Ascending aorta (tissue), 2 donors: ENCODE measurements at places on chromosomes 12 and 14.

- H3K4me1 ChIP-seq, result no peaks in the 10 kb centered on the region
- no peak overlapping the region for H3K4me3 ChIP-seq
- no peak overlapping the region for H3K27ac ChIP-seq
- H3K36me3 ChIP-seq, result no peaks in the 10 kb centered on the region
- H3K27me3 ChIP-seq, result no peaks in the 10 kb centered on the region
- DNase-seq, result no peak
Measured at GRCh38 chr12:58169826-58170225, 228.5 kb downstream of the ATP23 start.

DNA sequence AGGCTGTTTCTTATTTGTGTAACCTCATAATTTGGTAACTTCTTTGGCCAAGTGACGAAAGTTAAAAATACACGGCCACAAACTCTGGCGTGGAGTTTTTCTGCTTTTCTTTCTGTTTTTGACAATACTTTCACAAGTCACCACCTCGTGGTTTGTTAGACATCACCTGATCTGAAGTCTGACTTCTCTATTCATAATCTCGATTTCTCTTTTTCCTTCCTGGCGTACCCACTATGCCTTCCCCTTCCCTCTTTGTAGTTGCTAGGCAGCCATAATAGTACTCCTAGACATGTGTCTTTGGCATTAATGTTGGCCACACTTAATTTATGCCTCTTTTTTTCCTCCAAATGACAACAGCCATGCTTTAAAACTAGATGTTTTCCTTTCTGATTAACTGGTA is 97.6 kb downstream of the POLR3B start:
- no peaks in the 10 kb centered on the region for H3K4me1 ChIP-seq
- no peak for DNase-seq
- no peak overlapping the region for H3K27ac ChIP-seq
- no peaks in the 10 kb centered on the region for H3K36me3 ChIP-seq
- H3K4me3 ChIP-seq, result no peak overlapping the region

DNA sequence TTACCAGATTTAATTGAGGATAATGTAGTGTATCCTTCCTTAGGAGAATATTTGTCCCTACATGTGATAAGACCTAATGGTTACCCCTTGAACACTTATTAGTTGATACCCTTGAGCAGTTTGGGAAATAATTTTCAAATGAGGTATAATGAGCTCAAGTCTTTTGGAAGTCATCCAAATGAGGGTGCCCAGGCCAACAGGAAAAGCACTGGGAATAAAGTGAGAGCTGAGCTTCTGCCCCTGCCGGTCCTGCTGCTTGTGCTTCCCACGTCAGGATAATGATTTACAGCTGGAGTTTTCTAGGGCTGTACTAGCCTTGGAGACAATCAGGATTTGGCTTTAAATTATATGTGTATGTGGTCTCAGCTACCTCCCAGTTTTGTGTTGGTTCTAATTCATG is 178.8 kb upstream of the FRMD6 start:
- no peaks in the 10 kb centered on the region for H3K36me3 ChIP-seq
- no peak overlapping the region for H3K4me3 ChIP-seq
- no peak overlapping the region for H3K27ac ChIP-seq
- no peaks in the 10 kb centered on the region for H3K4me1 ChIP-seq
- DNase-seq, result no peak

DNA sequence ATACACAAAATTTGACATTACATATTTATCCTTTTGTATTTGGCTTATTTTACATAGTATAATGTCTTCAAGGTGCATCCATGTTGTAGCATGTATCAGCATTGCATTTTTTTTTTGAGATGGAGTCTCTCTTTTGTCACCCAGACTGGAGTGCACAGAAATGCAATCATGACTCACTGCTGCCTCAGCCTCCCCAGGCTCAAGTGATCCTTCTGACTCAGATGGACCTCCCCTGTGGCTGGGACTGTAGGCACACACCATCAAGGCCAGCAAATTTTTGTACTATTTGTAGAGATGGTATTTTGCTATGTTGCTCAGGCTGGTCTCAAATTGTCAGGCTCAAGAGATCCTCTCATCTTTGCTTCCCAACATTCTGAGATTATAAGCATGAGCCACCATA is 214.4 kb upstream of the ALG10B start:
- H3K36me3 ChIP-seq, result no peaks in the 10 kb centered on the region
- no peak for DNase-seq
- no peak overlapping the region for H3K4me3 ChIP-seq
- H3K4me1 ChIP-seq, result no peaks in the 10 kb centered on the region
- no peaks in the 10 kb centered on the region for H3K27me3 ChIP-seq

GRCh38 chr12:76495556-76495955 is 64.0 kb downstream of the OSBPL8 start:
- no peak overlapping the region for H3K27ac ChIP-seq
- no peaks in the 10 kb centered on the region for H3K27me3 ChIP-seq
- no peak for DNase-seq
- H3K4me1 ChIP-seq, result no peaks in the 10 kb centered on the region
- H3K36me3 ChIP-seq, result peaks cover 4% of the 10 kb centered on the region
- no peak overlapping the region for H3K4me3 ChIP-seq

GRCh38 chr12:94650143-94651056 is at the start of gene TMCC3:
TMCC3 (minus strand) TSS chr12:94650557; CDS start chr12:94650430, 127 bp downstream.
- DNase-seq, result peak; percentile 71
- peak within 1 kb of the TSS; percentile 48 for H3K27ac ChIP-seq
- H3K4me1 ChIP-seq, result no peaks in the 10 kb centered on the region
- no peaks in the 10 kb centered on the region for H3K36me3 ChIP-seq
- H3K27me3 ChIP-seq, result no peaks in the 10 kb centered on the region

DNA sequence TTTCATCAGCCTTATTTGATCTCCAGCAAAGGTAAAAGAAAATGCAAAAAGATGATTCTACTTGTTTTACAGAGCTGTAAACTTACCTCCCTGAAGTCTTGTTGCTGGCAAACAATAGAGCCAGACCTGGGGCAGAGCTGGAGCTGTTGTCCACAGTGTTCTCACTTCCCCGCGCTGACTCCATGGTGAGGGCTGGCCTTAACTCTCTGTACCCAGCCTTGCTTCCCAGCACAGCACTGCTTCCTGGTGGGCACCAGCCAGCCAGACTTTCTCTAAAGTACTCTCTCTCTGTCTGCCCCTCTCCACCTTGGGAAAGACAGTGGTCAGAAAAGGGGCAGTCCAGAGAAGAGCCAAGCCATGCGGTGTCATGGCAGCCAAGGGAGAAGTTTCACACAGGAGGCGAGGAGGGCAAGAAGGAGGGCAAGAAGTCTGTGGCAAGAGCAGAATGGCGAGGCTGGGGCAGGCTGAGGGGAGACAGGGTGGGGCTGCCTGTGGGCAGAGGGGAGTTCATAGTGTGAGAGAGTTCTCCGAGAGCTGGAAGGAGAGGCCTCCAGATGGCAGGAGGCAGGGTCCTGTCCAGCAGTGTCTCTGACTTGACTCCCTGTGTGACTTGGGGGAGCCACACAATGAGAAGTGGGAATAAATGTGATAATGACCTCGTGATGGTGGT is 9.3 kb downstream of the EVL start:
- H3K36me3 ChIP-seq, result no peaks in the 10 kb centered on the region
- DNase-seq, result no peak
- H3K4me1 ChIP-seq, result no peaks in the 10 kb centered on the region
- H3K4me3 ChIP-seq, result no peak overlapping the region

DNA sequence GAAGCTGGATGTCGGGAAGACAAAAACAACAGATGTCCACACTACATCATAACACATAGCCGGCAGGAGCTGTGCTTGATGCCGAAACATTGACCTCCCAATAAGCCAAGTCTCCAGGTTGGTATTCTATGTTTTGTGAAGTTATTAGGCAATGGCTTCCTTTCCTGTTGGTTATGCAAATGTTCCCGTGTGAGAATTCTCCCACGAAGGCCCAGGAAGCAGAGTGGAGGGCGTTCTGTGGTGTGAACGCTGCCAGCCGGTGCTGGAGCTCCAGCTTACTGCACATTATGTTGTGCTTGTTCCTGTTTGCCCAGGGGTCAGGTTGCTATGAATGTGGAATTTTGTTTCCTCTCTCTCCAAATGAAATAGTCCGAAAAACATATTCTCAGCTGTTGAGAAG is 156.4 kb upstream of the HMGA2 start:
- no peaks in the 10 kb centered on the region for H3K4me1 ChIP-seq
- DNase-seq, result no peak
- no peaks in the 10 kb centered on the region for H3K36me3 ChIP-seq
- H3K27ac ChIP-seq, result no peak overlapping the region
- H3K27me3 ChIP-seq, result no peaks in the 10 kb centered on the region

GRCh38 chr12:117507548-117507947 is 146.1 kb upstream of the NOS1 start:
- no peak overlapping the region for H3K27ac ChIP-seq
- no peaks in the 10 kb centered on the region for H3K4me1 ChIP-seq
- no peaks in the 10 kb centered on the region for H3K36me3 ChIP-seq

GRCh38 chr12:130922511-130922953 is 31.2 kb upstream of the ADGRD1 start:
- DNase-seq, result no peak
- no peaks in the 10 kb centered on the region for H3K36me3 ChIP-seq
- H3K4me3 ChIP-seq, result no peak overlapping the region
- no peaks in the 10 kb centered on the region for H3K4me1 ChIP-seq

- no peaks in the 10 kb centered on the region for H3K4me1 ChIP-seq
- H3K36me3 ChIP-seq, result no peaks in the 10 kb centered on the region
- H3K27me3 ChIP-seq, result no peaks in the 10 kb centered on the region
Measured at GRCh38 chr14:76690502-76691105, 70.7 kb upstream of the VASH1 start.

GRCh38 chr14:88130057-88130432 is 125.1 kb downstream of the GPR65 start:
- no peaks in the 10 kb centered on the region for H3K36me3 ChIP-seq
- H3K27me3 ChIP-seq, result no peaks in the 10 kb centered on the region
- DNase-seq, result no peak
- peaks cover 4% of the 10 kb centered on the region for H3K4me1 ChIP-seq
- H3K27ac ChIP-seq, result peak overlapping the region; percentile 52

GRCh38 chr12:85825746-85826145 is 10.5 kb downstream of the RASSF9 start:
- DNase-seq, result no peak
- H3K4me1 ChIP-seq, result no peaks in the 10 kb centered on the region
- H3K36me3 ChIP-seq, result no peaks in the 10 kb centered on the region

GRCh38 chr12:39619316-39619659 is 315 bp downstream of the ABCD2 start:
- peak overlapping the region; percentile 71 for H3K27ac ChIP-seq
- peaks cover 3% of the 10 kb centered on the region for H3K4me1 ChIP-seq
- peak overlapping the region; percentile 74 for H3K4me3 ChIP-seq
- H3K36me3 ChIP-seq, result no peaks in the 10 kb centered on the region

- H3K4me3 ChIP-seq, result no peak overlapping the region
- DNase-seq, result no peak
- no peak overlapping the region for H3K27ac ChIP-seq
- no peaks in the 10 kb centered on the region for H3K4me1 ChIP-seq
- peaks cover 35% of the 10 kb centered on the region for H3K36me3 ChIP-seq
Measured at GRCh38 chr14:101916816-101917412, 47.5 kb upstream of the DYNC1H1 start.
